Stimulated activated CD4-positive, alpha-beta T cell treated with anti-CD3 and anti-CD28 coated beads, Interleukin-1b, Interleukin-23, amount 100 ng/mL, for 4 hours (primary cell): ENCODE measurements at places on chromosomes 4 and X.

DNA sequence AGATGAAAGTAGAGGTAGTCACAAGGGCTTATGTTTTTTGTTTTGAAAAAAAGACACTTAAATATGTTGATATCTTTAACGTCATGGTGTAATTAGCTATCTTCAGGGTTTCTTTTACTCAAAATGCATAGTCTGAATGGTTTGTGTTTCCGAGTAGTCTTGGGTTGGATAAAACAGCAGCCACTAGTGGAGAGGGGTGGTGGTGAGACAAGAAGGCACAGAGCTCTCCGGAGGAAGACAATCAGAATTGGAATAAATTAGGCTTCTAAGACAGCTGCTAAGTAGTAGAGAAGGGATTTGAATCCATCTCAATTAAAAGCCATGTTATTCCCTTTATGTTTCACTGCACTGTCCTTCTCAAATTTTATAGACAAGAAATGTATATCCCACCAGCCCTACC, 240.4 kb upstream of the VEGFC start:
- DNase-seq = no peak

GRCh38 chr4:27873596-27873995, 1013.0 kb downstream of the STIM2 start:
- no peak for DNase-seq

GRCh38 chr4:156954587-156954986, 17.0 kb downstream of the PDGFC start:
- no peak for DNase-seq

DNA sequence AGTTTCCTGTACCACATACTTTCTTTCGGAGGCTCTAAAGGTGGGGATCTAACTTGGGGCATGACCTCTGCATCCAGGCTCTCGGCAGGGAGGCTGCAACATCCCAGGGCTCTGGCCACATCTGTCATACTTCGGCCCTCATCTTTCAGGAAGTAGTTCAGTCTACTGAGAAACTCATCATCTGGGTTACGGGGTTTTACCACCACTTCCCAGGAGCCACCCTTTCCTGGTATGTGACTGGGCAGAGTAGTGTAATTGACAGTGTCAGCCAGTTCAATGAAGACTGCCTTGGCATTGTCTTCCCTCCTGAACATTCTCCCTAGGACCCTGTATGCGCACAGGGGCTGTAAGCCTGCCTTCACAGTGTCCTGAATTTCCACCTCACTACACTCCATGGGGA, 2.8 kb downstream of the PNMA5 start:
- DNase-seq = no peak

DNA sequence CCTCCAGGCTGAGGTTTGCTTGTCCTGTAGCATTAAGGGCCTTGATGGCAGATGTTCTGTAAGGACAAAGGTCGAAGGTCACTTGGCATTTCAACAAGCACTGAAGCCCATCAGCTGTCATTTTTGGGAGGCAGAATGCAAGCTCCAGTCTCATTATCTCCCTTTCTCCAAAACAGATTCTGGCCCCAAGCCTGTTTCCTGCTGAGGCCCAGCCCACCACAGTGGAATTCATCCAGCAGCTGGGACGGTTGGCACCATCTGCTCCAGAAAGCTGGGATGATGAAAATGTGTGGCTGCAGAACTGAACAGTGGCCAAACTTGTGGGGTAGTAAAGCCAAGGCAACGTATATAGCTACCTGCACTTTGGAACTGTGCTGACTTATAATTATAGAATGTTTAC, 17.7 kb upstream of the PPEF2 start:
- no peak for DNase-seq
